ENCODE measurements at places on chromosomes 7 and 10. TPM values are rescaled to one million over a fixed set of nuclear protein-coding genes. Genes with fewer than 3 reads are reported as not detected.

- H3K27me3 ChIP-seq, result no peaks in the 10 kb centered on the region
- peak overlapping the region; percentile 61 for H3K27ac ChIP-seq
- no peaks in the 10 kb centered on the region for H3K36me3 ChIP-seq
- DNase-seq, result no peak
Observed at GRCh38 chr10:72747521-72747920, 55.6 kb downstream of the MCU start.

SPAM1 gene
- not detected for total RNA-seq

TRPV6 gene
- total RNA-seq, result not detected

DNA sequence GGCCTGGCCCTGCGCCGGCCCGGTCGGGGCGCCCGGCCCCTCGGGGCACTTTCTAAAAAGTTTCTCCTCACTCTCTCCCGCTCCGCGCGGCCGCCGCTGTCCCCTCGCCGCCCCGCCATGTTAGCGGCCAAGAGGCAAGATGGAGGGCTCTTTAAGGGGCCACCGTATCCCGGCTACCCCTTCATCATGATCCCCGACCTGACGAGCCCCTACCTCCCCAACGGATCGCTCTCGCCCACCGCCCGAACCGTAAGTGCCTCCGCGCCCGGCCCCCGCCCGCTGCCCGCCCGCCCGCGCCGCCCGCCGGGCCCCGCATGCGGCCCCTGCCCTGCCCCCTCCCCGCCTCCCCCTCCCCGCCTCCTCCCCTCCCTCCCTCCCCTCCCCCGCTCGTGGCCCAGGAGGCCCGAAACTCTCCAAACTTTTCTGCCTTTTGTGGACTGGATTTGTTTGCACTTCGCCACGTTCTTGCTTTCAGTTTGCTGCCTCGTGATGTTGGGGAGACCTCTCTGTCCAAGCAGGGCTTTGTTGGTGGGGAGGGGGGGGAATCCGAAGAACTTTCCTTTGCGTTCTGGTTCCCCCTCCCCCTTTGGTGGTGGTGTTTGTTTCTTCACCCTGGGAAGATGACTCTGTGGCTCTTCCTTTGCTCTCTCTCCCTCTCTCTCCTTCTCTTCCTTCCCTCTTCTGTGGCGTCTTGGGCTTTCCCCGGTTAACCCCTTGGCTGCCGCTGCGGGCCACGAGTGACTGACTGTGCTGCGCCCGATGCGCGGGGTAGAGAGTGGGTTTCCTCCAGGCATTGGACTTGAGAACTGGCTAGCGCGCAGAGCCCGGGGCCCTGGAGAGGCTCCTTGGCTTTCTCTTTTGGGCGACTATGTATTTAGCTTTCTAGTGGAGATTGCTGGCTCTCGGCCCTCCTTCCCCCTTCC is 1.6 kb downstream of the TCF7L2 start:
- peak overlapping the region; percentile 97 for H3K27ac ChIP-seq
- no peaks in the 10 kb centered on the region for H3K36me3 ChIP-seq
- no peaks in the 10 kb centered on the region for H3K27me3 ChIP-seq
- H3K4me3 ChIP-seq, result peak overlapping the region; percentile 80
- peaks cover 3% of the 10 kb centered on the region for H3K4me1 ChIP-seq

GRCh38 chr7:78792006-78792405 is 661.5 kb downstream of the MAGI2 start:
- DNase-seq, result no peak
- H3K36me3 ChIP-seq, result no peaks in the 10 kb centered on the region
- H3K4me3 ChIP-seq, result no peak overlapping the region
- H3K27me3 ChIP-seq, result no peaks in the 10 kb centered on the region
- H3K27ac ChIP-seq, result no peak overlapping the region
- H3K4me1 ChIP-seq, result no peaks in the 10 kb centered on the region

AGMO gene
- not detected for total RNA-seq

- H3K27me3 ChIP-seq, result no peaks in the 10 kb centered on the region
- H3K36me3 ChIP-seq, result no peaks in the 10 kb centered on the region
- DNase-seq, result no peak
Observed at GRCh38 chr10:124292911-124293615, 125.7 kb downstream of the OAT start.

GRCh38 chr7:2526659-2527504 is 7.3 kb downstream of the LFNG start:
- no peak for DNase-seq
- H3K27ac ChIP-seq, result no peak overlapping the region
- no peak overlapping the region for H3K4me3 ChIP-seq
- no peaks in the 10 kb centered on the region for H3K27me3 ChIP-seq
- H3K36me3 ChIP-seq, result no peaks in the 10 kb centered on the region
- no peaks in the 10 kb centered on the region for H3K4me1 ChIP-seq

DNA sequence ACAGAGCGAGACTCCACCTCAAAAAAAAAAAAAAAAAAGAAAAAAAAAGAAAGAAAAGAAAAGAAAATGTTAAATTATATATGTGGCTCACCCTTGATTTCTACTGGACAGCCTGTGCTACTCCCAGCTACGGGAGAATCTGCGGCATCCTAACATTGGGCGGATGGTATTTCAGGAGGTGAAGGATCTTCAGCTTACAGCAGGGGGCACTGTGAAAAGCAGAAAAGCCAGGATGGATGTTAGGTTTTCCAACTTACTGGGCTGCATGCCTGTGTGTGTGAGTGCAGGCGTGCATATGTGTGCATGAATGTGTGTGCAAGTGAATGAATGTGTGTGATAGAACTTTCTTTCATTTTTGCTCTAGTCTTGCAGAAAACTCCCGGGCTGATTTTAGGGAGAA is 1066.5 kb downstream of the TYW1 start:
- no peak overlapping the region for H3K4me3 ChIP-seq
- no peak overlapping the region for H3K27ac ChIP-seq
- H3K4me1 ChIP-seq, result no peaks in the 10 kb centered on the region
- no peaks in the 10 kb centered on the region for H3K27me3 ChIP-seq

DNA sequence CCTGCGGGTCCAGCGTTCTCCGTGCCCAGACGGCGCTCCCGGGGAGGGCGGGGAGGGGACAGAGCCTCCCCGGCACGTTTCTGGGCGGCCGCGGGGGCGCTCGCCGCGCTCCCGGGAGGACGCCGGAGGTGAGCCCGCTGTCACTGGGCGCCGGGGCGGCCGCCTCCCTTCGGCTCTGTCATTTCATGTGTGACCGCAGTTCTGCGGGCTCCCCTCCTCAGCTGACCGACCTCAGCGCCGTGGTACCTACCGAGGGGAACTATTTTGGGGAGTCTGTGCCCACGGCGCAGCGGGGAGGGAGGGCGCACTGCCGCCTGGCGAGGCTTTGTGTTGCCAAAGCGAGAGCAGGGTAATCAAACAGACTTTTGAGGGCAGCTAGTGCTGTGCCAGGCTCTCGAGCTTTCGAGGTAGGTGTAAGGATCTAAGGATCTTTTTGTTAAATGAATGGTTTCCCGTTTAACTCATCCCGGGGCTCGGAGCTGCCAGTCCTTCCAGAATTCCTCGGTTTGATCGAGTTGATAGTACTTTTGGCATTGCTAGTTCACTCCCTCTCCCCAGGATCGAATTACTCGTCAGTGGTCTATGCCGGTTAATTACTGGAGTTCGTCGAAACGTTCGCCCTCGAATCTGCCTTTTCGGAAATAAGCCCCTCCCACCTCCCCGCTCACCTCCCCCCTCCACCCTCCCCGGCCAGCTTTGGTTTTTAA is 1.9 kb downstream of the ARID5B start:
- H3K4me3 ChIP-seq, result peak overlapping the region; percentile 75
- no peaks in the 10 kb centered on the region for H3K4me1 ChIP-seq
- no peaks in the 10 kb centered on the region for H3K27me3 ChIP-seq
- H3K36me3 ChIP-seq, result no peaks in the 10 kb centered on the region
- peak; percentile 58 for DNase-seq

DNA sequence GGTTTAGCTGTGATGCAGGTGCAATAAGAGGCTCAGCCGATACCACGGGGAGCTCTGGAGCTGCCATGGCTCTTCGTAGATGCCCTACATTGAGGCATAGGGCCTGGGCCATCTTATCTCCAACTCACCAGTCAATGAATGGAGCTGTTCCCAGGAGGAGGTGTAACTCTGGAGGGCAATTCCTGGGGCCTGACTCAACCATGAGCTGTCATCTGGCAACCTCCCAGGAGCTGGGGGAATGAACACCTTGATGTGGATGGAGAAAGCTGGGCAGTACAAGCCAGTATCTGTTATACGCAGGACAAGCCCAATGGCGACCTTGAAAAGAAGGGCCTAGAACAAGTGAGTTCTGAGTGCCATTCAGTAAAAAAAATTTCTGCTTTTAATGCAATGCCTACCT is 224.0 kb upstream of the PLXDC2 start:
- no peaks in the 10 kb centered on the region for H3K36me3 ChIP-seq
- H3K4me3 ChIP-seq, result no peak overlapping the region
- H3K27me3 ChIP-seq, result no peaks in the 10 kb centered on the region
- DNase-seq, result no peak
- H3K27ac ChIP-seq, result no peak overlapping the region

PLAC9 gene
- total RNA-seq, result 91.7 TPM

TEX47 gene
- total RNA-seq, result not detected

DNA sequence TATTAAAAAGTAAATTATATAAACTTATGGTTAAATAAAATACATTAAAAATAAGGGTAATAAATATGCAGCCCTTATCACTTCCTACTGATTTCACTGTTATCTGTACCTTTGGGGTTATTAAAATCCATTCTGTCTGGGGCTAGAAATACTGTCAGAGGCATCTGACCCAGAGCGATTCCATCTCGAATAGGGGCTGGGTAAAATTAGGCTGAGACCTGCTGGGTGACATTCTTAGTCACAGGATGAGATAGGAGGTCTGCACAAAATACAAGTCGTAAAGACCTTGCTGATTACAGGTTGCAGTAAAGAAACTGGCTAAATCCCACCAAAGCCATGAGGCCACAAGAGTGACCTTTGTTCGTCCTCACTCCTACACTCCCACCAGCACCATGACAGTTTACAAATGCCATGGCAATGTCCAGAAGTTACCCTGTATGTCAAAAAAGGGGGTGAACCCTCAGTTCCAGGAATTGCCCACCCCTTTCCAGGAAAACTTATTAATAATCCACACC is 77.6 kb downstream of the COBL start:
- H3K36me3 ChIP-seq, result no peaks in the 10 kb centered on the region
- DNase-seq, result no peak
- H3K27me3 ChIP-seq, result no peaks in the 10 kb centered on the region
- H3K4me1 ChIP-seq, result no peaks in the 10 kb centered on the region

DNA sequence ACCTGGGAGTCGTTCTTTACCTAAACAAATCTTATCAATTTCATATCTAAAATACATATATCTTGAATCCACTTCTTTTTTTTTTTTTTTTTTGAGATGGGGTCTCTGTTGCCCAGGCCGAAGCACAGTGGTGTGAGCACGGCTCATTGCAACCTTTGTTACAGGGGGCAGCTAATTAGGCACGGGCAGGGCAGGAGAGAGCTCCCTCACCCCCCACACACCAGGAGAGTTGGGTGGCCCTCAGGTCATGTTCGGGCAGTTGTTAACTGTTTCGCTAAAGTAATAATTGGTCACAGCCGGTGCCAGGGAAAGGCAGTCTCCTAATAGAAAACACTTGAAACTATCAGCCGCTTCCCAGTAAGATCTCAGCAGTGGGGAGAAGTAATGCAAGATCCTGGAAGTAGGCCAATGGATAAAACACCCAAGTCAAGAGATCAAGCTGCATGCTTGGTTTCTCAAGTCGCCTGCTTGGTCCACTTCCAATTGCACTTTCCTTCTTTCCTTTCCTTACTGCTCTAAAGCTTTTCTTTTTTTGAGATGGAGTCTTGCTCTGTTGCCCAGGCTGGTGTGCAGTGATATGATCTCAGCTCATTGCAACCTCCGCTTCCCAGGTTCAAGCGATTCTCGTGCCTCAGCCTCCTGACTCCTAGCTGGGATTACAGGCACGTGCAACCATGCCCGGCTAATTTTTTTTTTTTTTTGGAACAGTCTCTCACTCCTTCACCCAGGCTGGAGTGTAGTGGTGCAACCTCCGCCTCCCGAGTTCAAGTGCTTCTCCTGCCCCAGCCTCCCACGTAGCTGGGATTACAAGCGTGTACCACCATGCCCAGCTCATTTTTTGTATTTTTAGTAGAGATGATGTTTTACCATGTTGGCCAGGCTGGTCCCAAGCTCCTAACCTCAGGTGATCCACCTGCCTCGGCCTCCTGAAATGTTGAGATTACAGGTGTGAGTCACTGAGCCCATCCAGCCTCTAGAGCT is 21.3 kb upstream of the EFCAB10 start:
- no peak overlapping the region for H3K4me3 ChIP-seq
- no peaks in the 10 kb centered on the region for H3K36me3 ChIP-seq
- no peaks in the 10 kb centered on the region for H3K27me3 ChIP-seq
- no peak for DNase-seq
- H3K27ac ChIP-seq, result no peak overlapping the region

DNA sequence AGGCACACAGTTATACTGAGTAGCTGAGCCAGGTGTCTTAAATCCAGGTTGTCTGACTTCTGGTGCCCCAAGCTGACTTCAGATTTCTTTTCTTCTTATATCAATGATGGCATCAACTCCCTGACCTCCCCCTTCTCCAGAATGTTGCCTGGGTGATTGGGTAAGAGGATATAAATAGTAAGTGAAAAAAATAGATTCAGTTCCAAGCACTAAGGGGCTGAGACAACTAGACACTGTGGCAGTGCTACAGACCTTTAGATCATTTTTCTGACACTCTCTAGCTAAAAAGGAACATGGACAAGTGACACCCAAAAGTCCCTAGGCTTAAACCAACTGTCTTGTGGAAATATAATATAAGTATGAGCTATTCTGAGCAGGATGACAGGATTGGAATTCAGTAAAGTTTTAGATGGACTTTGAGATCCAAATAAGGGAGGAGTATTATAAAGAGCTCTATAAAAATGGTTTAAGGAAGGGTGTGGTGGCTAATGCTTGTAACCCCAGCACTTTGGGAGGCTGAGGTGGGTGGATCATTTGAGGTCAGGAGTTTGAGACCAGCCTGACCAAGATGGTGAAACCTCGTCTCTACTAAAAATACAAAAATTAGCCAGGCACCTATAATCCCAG is 589.1 kb upstream of the GALNT17 start:
- H3K27ac ChIP-seq, result no peak overlapping the region
- no peaks in the 10 kb centered on the region for H3K27me3 ChIP-seq
- H3K4me1 ChIP-seq, result no peaks in the 10 kb centered on the region

DNA sequence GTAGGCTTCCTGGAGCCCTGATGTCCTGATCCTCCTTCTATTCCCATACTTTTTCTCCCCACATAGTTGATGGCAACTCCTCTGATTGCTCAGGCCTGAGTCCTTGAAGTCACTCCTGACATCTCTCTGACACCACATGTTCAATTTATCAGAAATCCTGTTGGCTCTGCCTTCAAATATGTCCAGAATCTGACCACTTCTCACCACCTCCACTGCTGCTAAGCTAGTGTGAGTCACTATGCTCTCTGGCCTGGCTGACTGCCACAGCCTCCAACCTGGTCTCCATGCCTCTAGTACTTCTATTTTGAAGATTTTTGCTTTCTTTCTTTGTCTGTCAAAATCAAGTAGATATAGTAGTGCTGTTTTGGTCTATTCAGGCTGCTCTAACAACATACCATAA is 53.0 kb downstream of the TMEM229A start:
- no peak overlapping the region for H3K27ac ChIP-seq
- H3K27me3 ChIP-seq, result no peaks in the 10 kb centered on the region
- H3K4me1 ChIP-seq, result no peaks in the 10 kb centered on the region
- DNase-seq, result no peak

- peak overlapping the region; percentile 87 for H3K4me3 ChIP-seq
- peak; percentile 62 for DNase-seq
- no peaks in the 10 kb centered on the region for H3K4me1 ChIP-seq
- no peaks in the 10 kb centered on the region for H3K36me3 ChIP-seq
- H3K27me3 ChIP-seq, result no peaks in the 10 kb centered on the region
- peak overlapping the region; percentile 92 for H3K27ac ChIP-seq
Observed at GRCh38 chr7:140639366-140640053, 1.1 kb downstream of the DENND2A start.
